ENCODE measurements at places on chromosomes 16 and 17.
A peak's percentile ranks its signal among the peaks of the same experiment; 100 is the strongest.

- DNase-seq, result peak; percentile 49
Measured at GRCh38 chr17:69326377-69327059, 415 bp downstream of the ABCA5 start.

- no peak for DNase-seq
Measured at GRCh38 chr17:73899839-73900238, 255.6 kb upstream of the SDK2 start.

DNA sequence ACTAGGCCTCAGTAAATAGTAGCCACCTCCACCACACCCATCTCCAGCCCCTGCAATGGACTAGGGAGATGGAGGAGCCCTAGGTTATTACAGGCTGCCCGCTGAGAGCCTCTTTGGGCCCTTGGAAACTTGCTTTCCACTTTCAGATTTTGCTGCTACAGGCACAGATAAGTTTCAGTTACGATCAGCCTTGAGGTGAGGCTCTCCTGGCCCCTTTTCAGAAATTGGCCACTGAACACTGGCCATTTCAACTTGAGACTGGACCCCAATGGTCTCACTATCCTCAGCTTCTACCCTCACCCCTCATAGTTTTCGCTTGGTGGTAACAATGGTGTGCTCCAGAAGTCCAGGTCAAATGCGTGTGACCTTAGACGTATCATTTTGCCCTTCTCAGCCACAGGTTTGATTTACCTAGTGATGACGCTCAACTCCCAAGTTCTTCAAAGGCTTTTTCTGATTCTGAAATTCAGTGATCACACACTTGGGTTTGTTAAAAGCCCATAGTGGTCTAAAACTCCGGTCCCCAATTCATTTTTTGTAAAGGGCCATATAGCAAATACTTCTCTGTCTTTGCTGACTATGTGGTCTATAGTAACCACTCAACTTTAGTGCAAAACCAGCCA lies 1.0 kb downstream of the PMM2 start:
- DNase-seq, result no peak

DNA sequence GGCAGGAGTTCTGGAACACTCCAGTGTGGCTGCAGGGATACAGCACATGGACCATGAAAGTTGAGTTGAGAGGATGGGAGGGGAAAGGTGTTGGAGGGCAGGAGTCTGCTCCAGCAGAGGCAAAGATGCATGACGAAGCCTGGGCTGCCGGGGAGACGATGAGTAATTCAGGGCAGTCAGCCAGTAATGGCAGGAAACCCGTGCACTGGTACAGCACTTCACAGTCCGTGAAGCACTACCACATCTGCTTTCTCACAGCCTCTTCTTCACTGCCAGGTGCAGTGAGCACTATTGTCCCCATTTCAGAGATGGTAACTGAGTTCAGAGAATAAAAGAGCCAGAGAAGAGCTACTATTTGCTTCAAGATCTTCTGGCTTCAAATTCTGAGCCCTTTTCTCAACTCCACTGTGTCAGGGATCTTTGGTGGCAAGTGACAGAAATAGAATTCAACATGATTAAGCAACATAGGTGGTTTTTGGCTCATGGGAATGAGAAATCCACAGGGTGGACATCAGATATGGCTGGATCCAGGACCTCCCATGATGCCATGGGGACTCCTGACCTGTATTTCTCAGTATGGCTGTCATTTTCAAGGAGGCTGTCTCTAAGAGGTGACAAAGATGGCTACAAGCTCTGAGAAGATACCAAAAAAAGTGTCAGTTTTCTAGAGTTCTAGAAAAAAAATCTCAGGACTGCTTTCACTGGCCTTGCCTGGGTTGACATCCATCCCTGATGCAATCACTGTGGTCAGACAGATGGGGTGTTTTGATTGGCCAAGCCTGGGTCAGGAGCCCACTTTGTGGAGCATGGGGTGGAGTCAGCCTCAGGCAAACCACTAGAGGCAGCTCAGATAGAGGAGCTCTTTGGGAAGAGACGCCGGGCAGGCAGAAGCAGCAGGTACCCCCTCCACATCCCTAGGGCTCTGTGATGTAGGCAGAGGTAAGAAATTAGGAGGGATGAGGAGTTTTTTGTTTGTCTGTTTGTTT lies 24.7 kb downstream of the IL21R start:
- no peak for DNase-seq

Data from NCI-H1694 treated with DMSO at 0.1 percent for 48 hours (cell line).